ENCODE measurements at places on chromosomes 2 and 18.
A peak's percentile ranks its signal among the peaks of the same experiment; 100 is the strongest.

- DNase-seq: no peak
Observed at GRCh38 chr2:170525566-170525900, 189.6 kb upstream of the SP5 start.

- no peak for DNase-seq
Observed at GRCh38 chr2:129483366-129483765, 496.1 kb upstream of the RAB6C start.

- DNase-seq: no peak
Observed at GRCh38 chr2:80054346-80054675, 250.2 kb downstream of the LRRTM1 start.

GRCh38 chr2:39938035-39938835, 159.2 kb upstream of the THUMPD2 start:
- no peak for DNase-seq

GRCh38 chr2:23554054-23554697, 169.2 kb downstream of the KLHL29 start:
- no peak for DNase-seq

- DNase-seq: no peak
Observed at GRCh38 chr2:71700658-71701397, 247.5 kb downstream of the DYSF start.

GRCh38 chr18:76318607-76319006, 176.4 kb downstream of the ZNF516 start:
- no peak for DNase-seq

DNA sequence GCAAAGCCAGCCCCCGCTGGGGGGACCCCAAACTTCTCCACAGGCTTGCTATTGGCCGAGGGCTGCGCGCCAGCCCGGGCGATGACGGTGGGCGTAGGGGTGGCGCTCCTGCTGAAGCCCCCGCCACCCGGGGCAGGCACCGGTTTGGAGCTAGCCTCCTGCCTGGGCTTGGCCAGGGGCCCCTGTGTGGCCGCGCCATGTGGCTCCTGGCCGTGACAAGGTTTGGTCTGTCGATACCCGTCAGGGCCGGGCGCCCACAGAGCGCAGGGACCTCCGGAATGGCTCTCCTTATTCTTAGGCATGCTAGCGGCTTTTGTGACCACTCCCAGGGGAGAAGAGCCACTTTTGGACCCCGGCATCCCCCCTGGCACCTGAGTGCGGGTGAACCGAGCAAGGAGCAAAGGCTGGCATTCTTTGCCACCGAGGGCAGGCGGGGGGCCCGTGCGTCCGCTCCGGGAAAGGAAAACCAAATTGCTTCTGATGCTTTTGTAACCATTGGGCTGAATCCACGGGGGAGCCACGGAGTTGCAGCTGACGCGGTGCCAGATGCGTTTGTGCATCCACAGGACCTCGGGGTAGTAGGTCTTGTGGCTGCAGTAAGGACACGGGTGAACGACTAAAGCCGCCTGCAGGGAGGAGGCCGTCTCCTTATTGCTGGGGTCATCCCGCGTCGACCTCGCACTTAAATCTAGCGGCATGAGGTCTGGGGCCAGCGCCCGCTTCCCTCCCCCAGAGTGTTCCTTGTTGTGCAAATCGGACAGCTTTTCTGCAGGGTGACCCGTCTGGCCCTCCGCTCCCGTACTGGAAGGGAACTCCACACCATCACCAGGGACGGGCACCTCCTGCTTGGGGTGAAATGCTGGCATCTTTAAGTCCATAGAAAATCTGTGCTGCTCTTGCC, 115.6 kb downstream of the ZNF516 start:
- no peak for DNase-seq

- no peak for DNase-seq
Observed at GRCh38 chr2:203551778-203552177, 16.7 kb upstream of the RAPH1 start.

GRCh38 chr2:196725218-196725617, 74.3 kb downstream of the GTF3C3 start:
- no peak for DNase-seq

DNA sequence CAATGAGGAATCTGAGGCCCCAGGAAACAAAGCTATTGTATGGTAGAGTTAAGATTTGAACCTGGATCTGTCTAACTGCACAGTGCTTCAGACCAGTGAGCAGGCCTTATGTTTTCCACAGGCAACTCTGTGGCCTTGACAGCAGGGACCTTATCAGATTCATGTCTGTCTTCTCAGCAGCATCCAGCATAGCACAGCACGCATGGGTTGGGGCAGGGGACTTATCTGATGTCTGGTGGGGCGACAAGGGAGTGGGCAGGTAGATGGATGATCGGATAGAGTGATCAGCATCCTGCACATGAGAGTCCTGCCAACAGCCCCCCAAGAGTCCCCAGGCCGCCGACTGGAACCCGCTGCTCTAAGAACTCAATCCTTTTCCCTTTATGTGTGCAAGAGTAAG, 28.7 kb upstream of the KCNF1 start:
- no peak for DNase-seq

GRCh38 chr18:48879008-48879431, 71.7 kb downstream of the SMAD7 start:
- no peak for DNase-seq

GRCh38 chr18:49562481-49563129, 748 bp downstream of the LIPG start:
- no peak for DNase-seq

DNA sequence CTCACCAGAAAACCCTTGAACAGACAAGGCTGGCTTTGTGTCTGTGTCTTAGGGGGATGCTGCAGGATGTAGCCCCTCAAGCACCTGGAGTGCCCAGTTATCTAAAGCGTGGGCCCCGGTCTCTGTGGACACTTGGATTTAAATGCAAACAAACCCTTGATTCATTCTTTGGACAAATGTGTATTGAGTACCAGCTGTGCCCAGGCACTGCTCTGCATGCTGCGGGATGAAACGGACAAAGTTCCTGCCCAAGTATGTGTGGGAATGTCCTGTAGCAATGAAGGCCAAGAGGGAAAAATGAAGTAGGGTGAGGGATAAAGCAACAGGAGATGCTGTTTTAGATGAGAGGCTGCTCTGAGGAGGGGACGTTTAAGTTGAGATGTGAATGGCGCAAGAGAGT, 53.9 kb downstream of the BOLA3 start:
- DNase-seq: no peak

GRCh38 chr2:215332872-215333595, 21.2 kb downstream of the ATIC start:
- no peak for DNase-seq

GRCh38 chr2:18986046-18986445, 372.4 kb downstream of the OSR1 start:
- DNase-seq: no peak

DNA sequence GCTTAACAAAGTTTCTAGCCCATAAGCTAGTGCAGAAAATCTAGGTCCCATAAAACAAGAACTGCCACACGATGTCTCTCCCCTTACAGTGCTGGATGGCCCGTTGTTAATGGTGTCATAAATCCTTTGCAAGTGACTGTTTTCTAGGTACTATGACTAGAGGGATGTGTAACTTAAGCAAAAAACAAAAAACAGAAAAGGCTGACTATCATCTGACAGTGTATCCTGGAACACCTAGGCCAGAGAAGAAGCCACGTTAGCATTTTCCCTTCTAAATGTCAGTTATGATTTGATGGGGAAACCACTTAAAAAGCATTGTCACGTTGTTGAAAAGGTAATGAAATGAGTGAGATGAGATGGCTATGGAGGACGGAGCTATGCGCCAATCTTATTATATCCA, 2.4 kb downstream of the CASP8 start:
- peak; percentile 26 for DNase-seq

DNA sequence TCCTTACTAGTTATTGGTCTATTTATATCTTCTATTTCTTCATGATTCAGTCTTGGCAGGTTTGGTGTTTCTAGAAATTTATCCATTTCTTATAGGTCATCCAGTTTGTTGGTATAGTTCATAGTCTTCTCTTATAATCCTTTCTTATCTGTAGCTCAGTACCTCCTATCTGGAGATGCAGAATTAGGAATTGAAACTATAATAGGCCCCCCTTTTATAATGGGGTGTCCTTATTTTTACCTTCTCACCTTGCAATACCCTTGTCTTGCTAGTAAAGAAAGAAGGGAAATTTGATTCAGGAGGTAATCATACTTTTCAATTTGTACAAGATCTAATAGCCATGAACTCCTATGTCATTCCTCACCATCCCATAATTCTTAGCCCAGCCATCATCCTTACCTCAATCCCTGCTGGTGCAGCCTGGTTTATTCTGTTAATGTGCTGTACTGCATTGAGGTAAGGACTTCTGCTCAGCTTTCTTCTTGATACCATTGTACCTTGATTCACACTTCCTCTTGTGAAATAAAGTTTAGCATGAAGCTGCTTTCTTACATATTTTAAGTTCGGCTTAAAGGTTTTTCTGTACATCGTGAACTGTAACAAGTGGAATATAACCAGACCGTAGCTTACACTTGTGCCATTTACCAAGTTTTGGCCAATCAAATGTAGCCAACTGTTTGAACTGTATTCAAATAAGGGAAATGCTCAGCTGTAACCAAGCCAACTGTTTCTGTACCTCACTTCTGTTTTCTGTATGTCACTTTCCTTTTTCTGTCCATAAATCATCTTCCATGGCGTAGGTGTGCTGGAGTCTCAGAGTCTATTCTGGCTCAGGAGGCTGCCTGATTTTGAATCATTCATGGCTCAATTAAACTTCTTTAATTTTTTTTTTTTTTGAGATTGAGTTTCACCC, 40.1 kb upstream of the PTH2R start:
- no peak for DNase-seq

DNA sequence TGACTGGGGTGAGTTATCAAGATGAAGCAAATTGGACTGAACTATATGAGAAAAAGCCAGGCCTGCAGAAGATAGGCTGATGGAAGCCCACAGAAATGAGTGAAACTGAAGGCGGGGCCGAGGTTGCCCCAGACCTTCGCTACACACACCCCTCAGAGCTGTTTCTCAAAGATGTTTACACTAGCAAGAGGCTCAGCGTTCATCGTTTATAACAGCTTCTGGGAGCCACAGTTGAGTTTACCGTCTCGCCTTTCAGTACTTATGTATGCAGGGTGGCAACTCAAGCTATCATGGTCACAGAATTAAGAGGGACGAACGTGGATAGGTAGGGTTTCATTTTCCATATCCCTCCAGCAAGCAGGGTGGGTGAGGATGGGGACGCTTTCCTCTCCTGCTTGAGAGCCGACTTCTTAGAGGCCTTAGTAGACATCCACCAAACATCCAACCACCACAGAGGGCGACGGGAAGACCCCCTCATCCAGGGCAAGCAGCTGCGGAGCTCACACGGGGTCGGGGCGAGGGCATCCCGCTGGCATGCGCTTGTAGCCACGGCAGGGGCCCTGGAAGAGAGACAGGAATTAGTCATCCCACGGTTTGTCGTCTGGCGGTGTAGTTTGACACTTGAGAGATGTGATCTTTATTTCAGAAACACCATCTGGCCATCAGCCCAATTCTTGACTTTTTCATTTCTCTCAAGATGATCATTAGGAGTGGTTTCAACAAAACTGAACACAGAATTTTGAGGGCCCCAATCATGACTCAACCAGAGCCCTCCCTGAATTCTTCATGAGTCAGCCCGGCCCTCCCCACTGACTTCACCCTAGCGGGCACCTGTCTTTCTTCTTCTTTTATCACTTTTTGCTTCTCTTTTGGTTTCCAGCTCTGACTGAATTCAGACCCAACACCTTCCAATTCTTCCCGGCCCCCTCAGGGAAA, 109.1 kb upstream of the CTDP1 start:
- no peak for DNase-seq

DNA sequence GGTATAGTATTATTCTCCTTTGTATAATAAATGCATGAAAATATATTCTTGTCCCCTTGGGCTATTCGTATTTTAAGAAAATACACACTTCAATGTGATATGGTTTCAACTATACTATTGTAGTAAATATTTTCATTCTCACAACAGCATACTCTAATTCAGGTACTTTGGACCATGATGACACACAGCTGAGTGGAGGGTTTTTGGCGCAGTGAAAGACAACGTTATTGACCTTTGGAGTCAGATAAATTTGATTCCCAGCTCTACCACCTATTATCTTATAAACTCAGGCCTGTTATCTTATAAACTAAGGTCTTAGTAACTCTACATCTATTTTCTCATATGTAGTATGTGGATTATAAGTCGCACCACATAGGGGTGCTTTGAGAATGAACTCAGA, 895.9 kb upstream of the DDX18 start:
- DNase-seq: no peak

DNA sequence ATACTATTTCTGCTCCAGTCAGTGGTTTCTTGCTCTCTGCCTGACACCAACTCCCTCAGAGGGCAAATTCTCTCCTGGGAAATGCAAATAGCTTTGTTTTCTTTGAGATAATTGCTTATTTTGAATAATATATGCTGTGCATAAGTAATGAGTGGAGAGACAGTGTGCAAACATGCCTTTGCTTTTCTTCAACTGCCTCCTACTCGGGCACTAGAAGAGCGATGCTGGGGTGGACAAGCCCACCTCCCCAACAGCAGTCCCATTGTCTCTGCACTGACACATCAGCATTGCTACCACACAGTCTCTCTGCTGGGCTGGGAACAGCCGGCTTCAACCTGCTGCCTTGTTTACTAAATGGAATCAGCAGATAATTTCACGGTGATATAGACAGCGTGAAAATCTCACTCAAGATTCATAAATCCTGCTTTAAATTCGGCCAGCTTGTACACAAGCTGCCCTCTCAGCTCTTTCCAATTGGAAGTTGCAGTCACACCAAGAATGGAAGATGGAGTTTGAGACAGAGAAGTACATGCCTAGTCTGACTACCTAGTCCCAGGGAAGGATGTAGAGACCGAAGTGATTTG, 694.5 kb downstream of the TDRD15 start:
- DNase-seq: no peak

- no peak for DNase-seq
Observed at GRCh38 chr2:55976681-55977080, 53.1 kb upstream of the EFEMP1 start.

DNA sequence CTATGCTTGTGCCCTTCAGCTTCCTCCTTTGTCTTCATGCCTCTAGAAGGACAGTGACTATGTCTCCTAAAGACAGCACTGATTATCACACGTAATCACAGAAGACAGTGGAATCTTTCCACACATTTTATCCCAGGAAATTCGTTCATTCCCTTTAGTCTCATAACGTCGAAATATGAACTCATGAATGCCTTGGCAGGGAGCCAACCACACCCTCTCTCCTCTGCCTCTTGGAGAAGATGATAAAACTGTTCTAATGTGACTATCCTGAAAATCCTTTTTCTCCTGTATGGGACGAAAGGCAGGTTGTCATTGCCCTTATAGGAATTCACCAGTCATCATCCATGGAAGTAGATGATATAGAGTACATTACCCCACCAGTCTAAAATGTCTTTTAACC, 726.6 kb upstream of the FANCL start:
- no peak for DNase-seq

GRCh38 chr2:119040730-119041129, 98.7 kb downstream of the MARCO start:
- no peak for DNase-seq

- no peak for DNase-seq
Observed at GRCh38 chr2:100895934-100896685, 76.2 kb downstream of the NPAS2 start.

GRCh38 chr18:79713341-79713740, 33.7 kb downstream of the CTDP1 start:
- no peak for DNase-seq
